ENCODE measurements at places on chromosomes 2 and 18. TPM values are rescaled to one million over a fixed set of nuclear protein-coding genes. Genes with fewer than 3 reads are reported as not detected.

Gene ANKZF1
- polyA plus RNA-seq: 11.5 TPM

Gene HSBP1L1
- polyA plus RNA-seq: 9.8 TPM

- no peak for DNase-seq
Observed at GRCh38 chr18:70246061-70246466, 40.6 kb upstream of the RTTN start.

- DNase-seq: no peak
Observed at GRCh38 chr2:238255636-238256035, 15.8 kb upstream of the HES6 start.

DNA sequence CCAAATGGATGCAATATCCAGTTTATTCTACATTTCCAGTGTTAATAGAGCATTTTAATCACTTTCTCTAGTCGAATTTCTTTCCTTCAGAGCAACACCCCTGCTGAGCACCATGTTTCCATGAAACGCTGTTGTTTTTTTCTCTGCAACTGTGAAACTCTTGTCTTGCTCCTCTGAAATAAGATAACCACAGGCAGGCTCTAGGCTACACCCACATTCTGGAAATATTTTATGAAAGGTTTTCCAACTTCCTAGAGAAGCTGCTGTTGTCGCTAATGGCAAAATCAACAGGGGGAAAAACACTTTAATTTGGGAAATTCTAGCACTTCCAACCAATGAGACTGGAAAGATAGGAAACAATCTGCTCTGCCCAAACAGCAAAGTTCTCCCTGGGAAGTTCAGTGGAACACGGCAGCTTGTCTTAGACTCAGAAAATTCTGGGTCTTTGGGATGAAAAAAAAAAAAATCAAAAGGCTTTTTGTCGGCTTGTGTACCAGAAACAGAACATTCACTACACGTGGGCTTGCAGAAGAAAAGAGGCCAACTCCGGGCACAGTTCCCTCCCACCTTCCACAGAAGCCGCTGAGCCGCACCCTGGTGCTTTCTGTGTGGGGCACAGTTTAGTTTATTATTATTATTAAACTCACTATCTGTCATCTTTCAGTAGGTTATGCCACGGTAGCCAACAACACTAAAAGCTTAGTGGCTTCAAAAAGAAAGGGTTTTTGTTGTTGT lies 98.7 kb downstream of the MMADHC start:
- DNase-seq: no peak

DNA sequence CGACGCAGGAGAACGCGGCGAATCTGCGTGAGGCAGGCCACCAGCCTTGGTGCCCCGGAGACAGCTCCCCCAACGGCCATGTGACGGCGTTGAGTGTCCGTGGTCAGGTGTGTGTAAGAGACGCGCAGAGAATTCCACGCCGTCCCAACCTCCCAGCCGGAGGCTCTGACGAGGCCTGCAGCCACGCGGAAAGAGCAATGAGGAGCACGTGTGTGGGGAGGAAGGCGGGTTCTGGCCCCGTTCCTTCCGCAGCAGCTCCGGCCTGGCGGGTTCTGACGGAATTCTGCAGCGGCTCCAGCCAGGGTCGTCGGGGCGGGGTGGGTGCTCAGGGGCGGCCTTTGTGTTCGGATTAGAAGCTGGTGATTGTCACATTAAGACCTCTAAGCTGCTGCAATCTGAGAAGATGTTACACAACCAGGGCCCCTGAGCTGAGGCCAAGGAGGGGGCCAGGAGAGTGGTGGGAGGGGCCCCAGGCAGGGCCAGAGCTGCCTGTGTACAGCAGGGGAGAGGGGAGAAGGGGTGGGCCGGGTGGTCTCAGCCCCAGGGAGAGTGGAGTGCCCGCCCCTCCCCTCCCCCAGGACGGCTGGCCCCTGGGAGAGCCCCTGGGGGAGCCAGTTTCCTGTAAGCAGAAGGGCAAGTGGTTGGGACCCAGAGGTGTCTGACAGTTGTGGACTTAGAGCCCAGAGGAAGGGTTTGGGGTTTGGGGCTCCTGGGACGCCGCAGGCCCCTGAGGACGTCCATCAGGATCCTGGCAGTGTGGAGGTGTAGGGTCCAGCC lies 5.1 kb upstream of the GAL3ST2 start:
- no peak for DNase-seq

Gene ZBTB7C
- not detected for polyA plus RNA-seq
